GM23338 (cell line): ENCODE measurements at places on chromosomes 2 and 18.

DNA sequence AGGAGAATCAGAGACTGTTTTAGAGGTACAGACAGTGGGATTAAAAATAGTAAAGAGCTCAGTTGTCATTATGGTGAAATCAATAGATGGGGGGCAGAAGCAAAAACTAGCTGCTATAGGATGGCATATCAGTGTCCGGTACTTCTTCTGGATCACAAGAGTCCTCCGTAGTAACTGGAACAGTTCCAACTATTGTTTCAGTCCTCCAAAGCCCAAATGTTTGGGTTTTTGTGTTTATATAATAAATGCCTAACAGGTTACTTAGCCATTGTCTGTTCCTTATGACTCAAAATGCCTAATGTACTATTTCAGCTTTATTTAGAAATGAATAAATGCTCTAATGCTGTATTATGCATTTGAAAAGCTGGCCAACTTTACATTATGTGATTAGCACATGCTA is 401.2 kb downstream of the PTH2R start:
- no peak for DNase-seq

DNA sequence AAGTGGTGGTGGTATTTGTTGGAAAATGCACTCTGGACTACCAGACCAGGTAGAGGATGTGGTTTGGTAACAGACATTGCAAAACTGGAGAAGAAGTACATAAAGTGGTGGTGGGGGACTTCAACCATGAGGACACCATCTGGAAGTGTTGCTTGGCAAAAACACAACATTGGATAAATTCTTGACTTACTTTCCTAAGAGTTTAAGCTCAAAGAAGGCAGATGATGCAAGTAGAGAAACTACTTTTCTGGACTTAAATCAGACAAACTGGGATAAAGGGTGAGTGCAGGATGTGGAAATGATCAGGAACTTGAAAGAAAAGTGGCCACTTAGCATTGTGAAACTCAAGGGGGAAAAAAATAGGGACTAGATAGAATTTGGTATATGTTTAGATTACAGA is 487.4 kb downstream of the ZEB2 start:
- DNase-seq = no peak

DNA sequence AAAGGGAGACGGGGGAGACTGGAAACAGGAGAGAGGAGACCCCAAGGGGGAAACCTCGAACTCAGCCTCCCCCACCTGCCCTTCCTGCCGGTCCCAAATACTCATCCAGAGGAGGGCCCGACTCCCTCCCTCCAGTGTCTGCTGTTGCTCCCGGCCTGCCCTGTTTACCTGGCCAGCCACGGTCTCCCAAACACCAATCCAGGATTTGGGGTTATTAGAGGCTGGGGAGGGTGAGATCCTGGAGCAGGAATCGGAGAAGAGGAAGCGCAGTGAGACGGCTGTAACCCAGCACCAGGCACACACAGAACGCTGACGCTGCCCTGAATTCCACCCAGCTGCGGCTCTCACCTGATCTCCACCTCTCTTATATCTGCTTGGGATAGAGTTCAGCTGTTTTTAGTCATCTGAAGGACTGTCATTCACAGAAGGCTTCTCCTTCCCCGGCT is 213.0 kb downstream of the TNS1 start:
- peak; percentile 30 for DNase-seq

GRCh38 chr2:31058096-31059035 is 79.9 kb downstream of the GALNT14 start:
- no peak for DNase-seq

DNA sequence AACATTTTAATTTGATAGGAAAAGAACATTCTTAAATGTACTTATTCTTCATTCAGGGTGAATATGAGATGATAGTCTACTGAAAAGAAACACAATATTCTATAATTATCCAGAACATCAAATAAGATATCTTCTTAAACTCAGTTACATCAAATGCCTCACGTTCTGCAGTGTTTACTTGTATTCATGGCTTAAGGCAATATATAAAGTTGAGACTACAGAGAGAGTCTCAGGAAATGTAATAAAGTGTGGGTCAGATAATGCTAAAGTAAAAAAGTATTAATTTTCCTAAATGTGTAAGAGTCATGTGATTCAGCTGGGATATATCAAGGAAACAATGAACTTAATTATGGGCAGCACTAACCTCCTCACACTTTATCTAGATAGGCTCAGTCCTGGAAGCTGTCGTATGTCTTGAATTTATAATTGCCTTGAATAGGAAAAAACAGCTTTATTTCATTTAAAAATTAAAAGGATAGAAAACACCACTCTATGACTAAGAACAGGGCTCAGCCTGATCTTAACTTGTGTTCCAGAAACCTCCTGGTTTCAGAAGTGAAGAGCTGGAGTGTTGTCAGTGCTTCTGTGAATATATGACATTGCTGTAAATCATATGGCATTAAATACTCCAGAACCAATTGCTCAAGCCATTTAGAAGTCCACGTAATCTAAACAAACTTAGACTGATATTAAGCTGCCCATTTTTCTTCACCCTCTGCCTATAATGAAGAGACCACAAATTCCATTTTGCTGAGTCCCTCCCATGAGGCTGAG is 240.2 kb downstream of the FSIP2 start:
- DNase-seq = no peak

- no peak for DNase-seq
These were observed 10.1 kb upstream of the ROCK2 start for GRCh38 chr2:11354363-11355154.

GRCh38 chr2:158750458-158751125 is 44.5 kb upstream of the DAPL1 start:
- DNase-seq = no peak

GRCh38 chr2:133437492-133437891 is 130.8 kb downstream of the NCKAP5 start:
- DNase-seq = no peak

DNA sequence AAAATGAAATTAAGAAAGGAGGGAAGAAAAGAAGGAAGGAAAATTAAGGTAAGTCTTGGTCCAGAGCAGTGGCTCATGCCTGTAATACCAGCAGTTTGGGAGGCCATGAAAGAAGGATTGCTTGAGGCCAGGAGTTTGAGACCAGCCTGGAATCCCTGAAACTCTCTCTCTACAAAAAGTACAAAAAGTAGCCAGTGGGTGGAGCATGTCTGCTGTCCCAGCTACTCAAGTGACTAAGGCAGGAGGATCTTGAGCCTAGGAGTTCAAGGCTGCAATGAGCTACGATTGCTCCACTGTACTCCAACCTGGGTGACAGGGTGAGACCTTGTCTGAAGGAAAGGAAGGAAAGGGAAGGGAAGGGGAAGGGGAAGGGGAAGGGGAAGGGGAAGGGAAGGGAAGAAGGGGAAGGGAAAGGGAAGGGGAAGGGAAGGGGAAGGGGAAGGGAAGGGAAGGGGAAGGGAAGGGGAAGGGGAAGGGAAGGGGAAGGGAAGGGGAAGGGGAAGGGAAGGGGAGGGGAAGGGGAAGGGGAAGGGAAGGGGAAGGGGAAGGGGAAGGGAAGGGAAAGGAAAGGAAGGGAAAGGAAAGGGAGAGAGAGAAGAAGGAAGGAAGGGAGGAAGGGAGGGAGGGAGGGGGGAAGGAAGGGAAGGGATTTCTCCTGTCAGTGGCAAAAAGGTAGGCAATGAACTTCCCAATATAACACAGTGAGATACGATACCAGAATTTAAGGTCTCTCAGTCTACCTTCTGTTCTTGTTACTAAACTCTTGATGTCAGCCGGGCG is 412.8 kb downstream of the CMPK2 start:
- DNase-seq = peak; percentile 66

DNA sequence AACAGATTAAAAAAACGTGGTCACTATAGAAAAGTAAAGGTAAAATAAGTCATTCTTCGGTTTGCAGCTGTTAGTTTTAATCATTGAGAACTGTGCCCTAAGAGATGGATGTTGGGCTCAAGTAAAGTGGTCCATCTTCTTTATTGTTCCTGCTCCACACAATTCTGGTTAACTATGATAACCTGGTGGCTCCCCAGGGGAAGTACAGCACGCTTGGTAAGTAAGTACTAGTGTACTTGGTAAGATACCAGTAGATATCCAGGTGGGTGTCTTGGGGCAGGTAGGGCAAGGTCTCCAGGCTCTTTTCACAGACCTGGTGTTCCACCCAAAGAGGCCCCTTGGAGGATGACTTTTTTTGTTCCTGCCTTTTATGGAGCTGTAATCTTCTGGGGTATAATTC is 31.6 kb upstream of the DLX2 start:
- DNase-seq = peak; percentile 24

GRCh38 chr2:159897720-159898119 is 99.7 kb upstream of the CD302 start:
- no peak for DNase-seq

DNA sequence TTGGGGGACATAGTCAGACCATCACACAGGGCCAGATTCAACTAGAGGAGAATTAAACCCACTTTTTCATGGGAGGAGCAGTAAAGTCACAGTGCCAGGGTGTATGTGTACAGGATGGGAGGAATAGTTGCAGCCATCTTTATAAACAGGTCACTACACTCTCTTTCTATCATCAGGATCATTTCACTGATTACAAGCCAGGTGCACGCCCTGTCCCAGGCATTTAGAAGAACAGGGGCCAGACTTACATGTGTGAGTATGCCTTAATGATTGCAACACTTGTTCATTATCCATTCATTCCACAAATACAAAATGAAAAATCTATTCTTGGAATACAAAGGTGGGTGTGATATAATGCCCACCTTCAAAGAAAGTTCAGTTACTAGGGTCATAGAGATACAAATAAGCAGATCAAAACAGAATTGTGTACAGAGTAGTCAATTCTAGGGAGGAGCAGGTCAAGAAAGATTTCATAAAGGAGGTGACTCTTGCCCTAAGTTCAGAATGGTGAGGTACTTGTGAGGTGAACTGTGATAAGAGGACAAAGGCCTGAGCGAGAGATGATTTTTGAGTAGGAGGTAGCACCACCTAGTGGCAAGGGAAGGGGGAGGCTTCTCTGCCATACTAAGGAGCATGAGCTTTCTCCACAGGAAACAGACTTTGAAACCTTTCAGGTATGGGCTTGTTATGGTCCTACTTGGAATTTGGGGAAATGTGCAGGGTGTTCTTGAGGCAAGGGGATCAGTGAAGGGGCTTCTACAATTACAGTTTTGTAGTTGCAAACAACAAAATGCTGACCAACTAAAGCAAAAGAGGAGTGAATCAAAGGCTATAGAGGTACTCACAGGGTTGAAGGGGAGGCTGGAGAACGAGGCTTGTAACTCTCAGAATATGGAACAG is 156.3 kb downstream of the SUCLG1 start:
- peak; percentile 78 for DNase-seq

GRCh38 chr18:159037-159652 is 788 bp downstream of the USP14 start:
- DNase-seq = peak; percentile 27

- peak; percentile 35 for DNase-seq
These were observed 200.9 kb downstream of the FAM210A start for GRCh38 chr18:13525381-13526029.

GRCh38 chr18:8562919-8563318 is 46.3 kb upstream of the RAB12 start:
- DNase-seq = no peak

DNA sequence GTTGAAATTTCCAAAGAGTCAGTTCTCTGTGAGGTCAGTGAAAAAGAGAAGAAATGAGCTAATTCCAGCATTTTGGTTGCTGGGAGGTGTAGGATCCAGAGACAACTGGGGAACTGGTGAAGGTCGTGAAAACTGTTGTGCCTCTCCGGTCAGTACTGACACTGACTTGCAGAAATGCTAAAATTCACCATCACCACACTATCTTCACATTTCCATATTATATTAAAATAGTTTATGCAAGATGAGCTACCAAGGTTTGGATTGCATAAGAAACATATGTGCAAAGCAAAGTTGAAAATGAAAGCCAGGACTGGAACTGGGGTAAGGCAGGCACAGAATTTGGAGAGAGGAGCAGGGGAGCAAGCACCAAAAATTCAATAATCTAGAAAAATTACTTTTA is 21.8 kb downstream of the RIT2 start:
- DNase-seq = no peak

GRCh38 chr2:176063958-176064357 is 19.8 kb downstream of the EVX2 start:
- DNase-seq = no peak

- peak; percentile 38 for DNase-seq
These were observed 41.4 kb upstream of the AKAIN1 start for GRCh38 chr18:5238371-5238976.

DNA sequence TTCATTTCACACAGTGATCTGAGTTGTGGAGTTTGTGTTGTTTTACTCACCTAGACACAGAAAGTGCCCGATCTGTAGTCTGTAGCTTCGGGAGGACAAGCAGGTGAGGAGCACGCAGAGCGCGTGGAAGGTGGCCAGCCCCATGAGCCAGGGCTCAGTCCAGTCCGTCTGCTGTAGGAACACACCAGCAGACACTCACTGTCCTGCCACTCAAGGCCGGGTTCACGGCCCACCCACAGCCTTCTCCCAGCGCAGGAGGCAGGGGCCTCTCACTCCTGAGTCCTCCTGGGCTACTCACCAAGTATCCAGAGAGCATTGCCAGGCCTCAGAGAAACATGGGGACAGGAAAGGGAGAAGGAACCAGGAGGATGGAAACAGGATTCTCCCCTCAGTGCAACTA is 1.7 kb downstream of the TMEM18 start:
- no peak for DNase-seq

- DNase-seq = no peak
These were observed 55.5 kb downstream of the SIGLEC15 start for GRCh38 chr18:45880876-45881558.

- peak; percentile 58 for DNase-seq
These were observed 75.6 kb upstream of the UXS1 start for GRCh38 chr2:106269591-106270291.

DNA sequence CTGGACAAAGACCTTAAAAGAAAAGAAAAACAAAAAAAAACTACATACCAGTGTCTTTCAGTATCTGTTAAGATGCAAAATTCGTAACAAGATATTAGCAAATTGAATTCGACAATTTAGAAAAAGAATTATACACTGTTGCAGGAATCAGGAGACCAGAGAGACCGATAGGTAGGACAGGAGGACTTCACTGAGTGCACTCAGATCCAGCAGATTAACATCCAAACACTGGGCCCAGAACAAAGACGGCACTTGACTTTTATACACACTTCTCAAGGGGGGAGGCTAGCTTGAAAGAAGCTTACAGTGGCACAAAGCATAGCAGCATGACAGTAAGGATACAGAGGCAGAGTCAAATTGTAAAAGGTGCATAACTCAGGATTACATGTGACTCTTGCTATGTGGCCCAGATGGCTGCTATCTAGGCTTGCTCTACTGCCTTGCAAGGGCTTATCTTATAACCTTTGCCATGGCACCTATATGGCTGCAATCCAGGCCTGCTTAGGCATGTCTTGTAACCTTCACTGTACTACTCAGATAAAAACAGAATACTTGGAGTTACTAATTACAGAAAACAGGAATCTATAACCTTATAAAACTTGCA is 507.3 kb upstream of the LRRTM4 start:
- DNase-seq = peak; percentile 21

- no peak for DNase-seq
These were observed 326.4 kb downstream of the SMAD2 start for GRCh38 chr18:47604021-47604420.

DNA sequence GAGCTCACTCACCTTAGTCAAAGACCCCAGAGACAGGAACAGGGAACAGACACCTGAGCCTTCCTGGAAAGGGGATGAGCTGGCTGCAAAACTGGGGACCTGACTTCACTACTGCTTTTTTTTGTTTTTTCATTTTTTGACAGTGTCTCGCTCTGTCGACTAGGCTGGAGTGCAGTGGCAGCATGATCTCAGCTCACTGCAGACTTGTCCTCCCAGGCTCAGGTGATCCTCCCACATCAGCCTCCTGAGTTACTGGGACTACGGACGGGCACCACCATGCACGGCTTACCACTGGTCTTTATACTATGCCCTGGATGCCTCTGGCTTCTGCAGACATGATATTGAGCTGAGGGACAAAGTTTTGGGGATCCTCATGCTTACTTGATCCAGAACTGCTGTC is 184.1 kb downstream of the INSIG2 start:
- DNase-seq = no peak

- no peak for DNase-seq
These were observed 72.3 kb downstream of the SPTBN1 start for GRCh38 chr2:54528311-54528955.
